ENCODE measurements at places on chromosomes 16 and 17. TPM values are rescaled to one million over a fixed set of nuclear protein-coding genes. Genes with fewer than 3 reads are reported as not detected.
A peak's percentile ranks its signal among the peaks of the same experiment; 100 is the strongest.

KRTAP4-9 gene
- total RNA-seq = not detected

GSDMA gene
- 0.29 TPM for total RNA-seq

KRT25 gene
- total RNA-seq = not detected

CD300LF gene
- 38.0 TPM for total RNA-seq

RAMP2 gene
- 114 TPM for total RNA-seq

ZG16 gene
- total RNA-seq = not detected

TGFB1I1 gene
- total RNA-seq = 49.9 TPM

HASPIN gene
- 0.41 TPM for total RNA-seq

KRT32 gene
- total RNA-seq = not detected

NT5C gene
- total RNA-seq = 35.8 TPM

BIRC5 gene
- total RNA-seq = 1.1 TPM

INCA1 gene
- 4.5 TPM for total RNA-seq

MPP2 gene
- total RNA-seq = 0.49 TPM

GRCh38 chr17:7290166-7290565 lies 4.3 kb downstream of the YBX2 start:
- no peak for DNase-seq

GRCh38 chr17:55086635-55087058 lies 118.1 kb downstream of the STXBP4 start:
- DNase-seq = no peak

- no peak for DNase-seq
These were observed 14.0 kb upstream of the ELAC2 start for GRCh38 chr17:13031718-13032350.

GRCh38 chr17:3544365-3544764 lies 13.2 kb downstream of the TRPV3 start:
- no peak for DNase-seq

GRCh38 chr16:79601931-79602627 lies 1.5 kb upstream of the MAF start:
- peak; percentile 72 for DNase-seq

DNA sequence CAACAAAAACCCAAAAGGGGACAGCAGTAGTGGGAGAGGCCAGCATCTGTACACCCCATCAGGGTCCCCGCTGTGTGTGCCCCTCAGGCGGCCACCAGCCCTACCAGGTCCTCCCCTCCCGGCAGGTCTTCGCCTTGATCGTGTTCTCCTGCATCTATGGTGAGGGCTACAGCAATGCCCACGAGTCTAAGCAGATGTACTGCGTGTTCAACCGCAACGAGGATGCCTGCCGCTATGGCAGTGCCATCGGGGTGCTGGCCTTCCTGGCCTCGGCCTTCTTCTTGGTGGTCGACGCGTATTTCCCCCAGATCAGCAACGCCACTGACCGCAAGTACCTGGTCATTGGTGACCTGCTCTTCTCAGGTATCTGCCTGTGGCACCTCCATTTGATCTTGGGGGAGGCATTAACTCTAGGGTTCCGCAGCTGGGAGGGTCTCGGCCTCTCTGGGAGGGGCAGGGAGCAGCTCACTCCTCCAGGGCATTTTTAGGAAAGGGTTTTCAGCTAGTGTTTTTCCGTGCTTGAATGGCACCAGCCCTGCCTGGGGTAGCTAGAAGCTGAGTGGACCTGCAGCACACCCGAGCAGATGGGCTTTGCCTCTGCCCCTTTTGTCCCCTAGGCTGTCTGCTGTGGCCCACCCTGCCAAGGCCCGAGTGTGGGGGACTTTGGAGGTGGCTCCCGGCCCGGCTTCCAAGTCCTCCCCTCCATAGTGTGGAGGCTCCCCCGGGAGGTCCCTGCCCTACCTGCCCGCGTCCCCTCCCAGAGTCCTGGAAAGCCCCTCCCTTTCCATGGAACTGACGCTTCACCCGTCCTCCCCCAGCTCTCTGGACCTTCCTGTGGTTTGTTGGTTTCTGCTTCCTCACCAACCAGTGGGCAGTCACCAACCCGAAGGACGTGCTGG lies 2.6 kb downstream of the SYNGR2 start:
- no peak for DNase-seq

GRCh38 chr17:61205931-61206330 lies 193.7 kb upstream of the TBX2 start:
- DNase-seq = no peak

DNA sequence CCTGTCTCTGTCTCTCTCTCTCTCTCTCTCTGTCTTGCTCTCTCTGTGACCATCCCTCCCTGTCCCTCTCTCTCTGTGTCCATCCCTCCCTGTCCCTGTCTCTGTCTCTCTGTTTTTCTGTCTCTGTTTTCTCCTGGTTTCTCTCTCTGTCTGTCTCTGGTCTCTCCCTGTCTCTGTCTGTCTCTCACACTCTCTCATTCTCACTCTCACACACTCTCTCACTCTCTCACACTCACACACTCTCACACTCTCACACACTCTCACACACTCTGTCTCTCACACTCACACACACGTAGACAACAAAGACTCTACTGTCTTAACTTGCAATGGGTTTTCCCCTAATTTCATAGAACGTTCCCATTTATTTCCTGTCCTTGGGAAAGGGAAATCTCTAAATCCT lies 299.5 kb downstream of the FOXL1 start:
- no peak for DNase-seq
